NCI-H1417 treated with DMSO at 0.1 percent for 48 hours (cell line): ENCODE measurements at places on chromosomes 3 and 15.

- no peak for DNase-seq
These were observed 43.4 kb downstream of the NPTN start for GRCh38 chr15:73589766-73590165.

GRCh38 chr3:169094204-169094603 lies 569.3 kb downstream of the MECOM start:
- no peak for DNase-seq

GRCh38 chr3:172624999-172625398 lies 85.9 kb downstream of the NCEH1 start:
- no peak for DNase-seq

GRCh38 chr3:179166561-179167201 lies 18.5 kb downstream of the PIK3CA start:
- no peak for DNase-seq

GRCh38 chr3:7977245-7978086 lies 524.2 kb upstream of the LMCD1 start:
- DNase-seq: no peak

GRCh38 chr3:28347374-28348264 lies 902 bp upstream of the ZCWPW2 start:
- DNase-seq: no peak

- DNase-seq: no peak
These were observed 74.7 kb upstream of the GAP43 start for GRCh38 chr3:115548611-115549010.

- DNase-seq: no peak
These were observed 55.2 kb downstream of the CMSS1 start for GRCh38 chr3:99872923-99873254.
